ENCODE measurements at places on chromosomes 5 and 9. TPM values are rescaled to one million over a fixed set of nuclear protein-coding genes. Genes with fewer than 3 reads are reported as not detected.

GRCh38 chr9:120505186-120505585, 74.8 kb downstream of the CDK5RAP2 start:
- DNase-seq: no peak

DNA sequence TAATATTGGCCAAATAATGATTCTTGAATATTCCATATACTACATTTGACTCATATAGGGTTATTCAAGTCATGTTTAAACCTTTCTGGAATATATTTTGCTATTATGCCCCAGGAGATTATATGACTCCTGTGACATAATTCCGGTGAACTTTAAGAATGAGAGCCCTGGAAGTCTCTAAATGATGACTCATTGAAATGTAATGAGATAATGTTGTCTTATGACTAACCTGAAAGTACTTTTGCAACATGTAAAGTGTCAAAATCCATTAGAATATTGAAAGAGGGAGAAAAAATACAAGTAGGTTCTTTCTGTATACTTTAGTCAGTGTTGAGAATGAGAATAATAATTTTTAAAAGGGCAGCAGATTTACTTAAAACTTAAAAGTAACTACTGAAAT, 830.4 kb downstream of the MAT2B start:
- DNase-seq: peak; percentile 49

The SLC31A2 gene
- 3.7 TPM for total RNA-seq

The TSSK1B gene
- not detected for total RNA-seq

The FOXD4 gene
- 0.07 TPM for total RNA-seq

DNA sequence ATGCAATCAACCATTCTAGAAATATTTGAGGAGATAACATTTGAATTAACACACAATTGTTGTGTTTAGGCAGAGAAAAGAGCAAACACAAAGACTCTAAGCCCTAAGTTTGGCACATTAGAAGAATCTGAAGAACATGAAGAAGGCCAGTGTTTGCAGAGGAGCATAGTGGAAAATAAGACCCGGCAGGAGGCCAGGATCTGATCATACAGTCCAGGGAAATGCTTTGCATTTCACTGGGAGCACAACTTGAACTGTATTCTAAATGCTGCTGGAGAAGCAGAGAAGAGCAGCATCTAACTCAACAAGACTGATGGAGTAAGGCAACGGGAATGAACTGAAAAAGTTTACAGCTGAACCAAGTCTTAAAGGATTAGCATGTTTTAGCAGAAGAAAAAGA, 463.4 kb downstream of the ZNF608 start:
- DNase-seq: no peak

The GARIN3 gene
- total RNA-seq: not detected

- no peak for DNase-seq
Observed at GRCh38 chr9:77158772-77159513, 18.4 kb upstream of the VPS13A start.

The SPATA31C1 gene
- 0.14 TPM for total RNA-seq

DNA sequence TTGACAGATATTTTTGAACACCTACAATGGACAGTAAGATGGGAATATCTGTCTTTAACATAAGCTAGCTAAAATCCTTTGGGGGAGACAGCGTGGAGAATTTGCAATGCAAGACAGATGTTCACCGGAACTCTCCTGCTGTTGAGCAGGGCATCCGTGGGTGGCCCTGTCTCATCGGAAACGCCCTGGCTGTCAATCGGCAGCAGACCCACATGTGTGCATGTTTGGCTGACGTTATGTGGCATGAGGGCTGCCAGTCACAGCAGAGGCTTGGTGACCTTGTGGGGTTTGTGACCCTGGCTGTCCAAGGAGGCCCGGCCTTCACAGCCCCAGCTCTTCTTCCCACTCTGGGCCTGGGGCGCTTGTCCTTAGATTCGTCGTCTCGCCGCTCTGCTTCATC, 129.7 kb upstream of the OTULINL start:
- no peak for DNase-seq

- DNase-seq: no peak
Observed at GRCh38 chr9:5015934-5016333, 30.9 kb downstream of the JAK2 start.

GRCh38 chr9:28650327-28650726, 1077.0 kb upstream of the C9orf72 start:
- no peak for DNase-seq

Measured in epithelial cell of proximal tubule (primary cell).